ENCODE measurements at places on chromosomes 11 and 22.

DNA sequence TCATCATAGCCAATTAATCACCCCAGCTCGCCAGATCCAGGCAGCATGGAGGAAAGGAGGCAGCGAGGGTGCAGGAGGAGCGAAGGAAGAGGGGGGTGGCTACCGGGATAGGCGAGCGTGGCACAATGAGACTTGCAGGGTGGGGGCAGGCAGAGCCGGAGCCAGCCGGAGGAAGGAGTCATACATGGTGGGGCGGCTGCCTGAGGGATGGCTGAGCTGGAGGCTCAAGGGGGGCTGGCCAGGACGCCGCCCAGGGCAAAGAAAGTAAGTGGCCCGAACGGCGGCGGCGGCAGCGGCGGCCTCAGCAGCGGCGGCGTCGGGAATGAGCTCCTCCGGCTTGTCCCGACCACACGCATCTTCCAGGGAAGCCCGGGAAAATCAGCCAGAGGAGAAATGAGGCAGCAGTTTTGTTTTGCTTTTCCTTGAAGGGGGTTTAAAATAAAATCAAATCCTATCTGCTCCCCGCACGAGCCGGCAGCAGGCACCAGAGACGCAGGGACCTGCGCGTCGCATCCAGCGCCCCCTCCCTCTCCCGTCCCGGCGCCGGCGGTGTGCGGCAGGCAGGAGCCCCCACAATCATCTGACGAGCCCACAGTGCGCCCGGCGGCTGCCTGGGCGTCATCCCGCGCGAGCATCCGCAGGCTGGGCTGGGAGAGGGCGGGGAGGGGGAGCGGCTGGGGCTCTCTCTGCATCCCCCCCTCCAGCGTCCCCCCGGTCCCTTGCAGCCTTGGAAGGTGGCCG lies 263.6 kb downstream of the CTTN start:
- DNase-seq = no peak

- no peak for DNase-seq
Measured at GRCh38 chr22:29385748-29386147, 2.6 kb downstream of the AP1B1 start.

GRCh38 chr11:68432874-68433273 lies 27.7 kb upstream of the PPP6R3 start:
- no peak for DNase-seq

- no peak for DNase-seq
Measured at GRCh38 chr11:69603111-69603836, 37.7 kb upstream of the CCND1 start.

DNA sequence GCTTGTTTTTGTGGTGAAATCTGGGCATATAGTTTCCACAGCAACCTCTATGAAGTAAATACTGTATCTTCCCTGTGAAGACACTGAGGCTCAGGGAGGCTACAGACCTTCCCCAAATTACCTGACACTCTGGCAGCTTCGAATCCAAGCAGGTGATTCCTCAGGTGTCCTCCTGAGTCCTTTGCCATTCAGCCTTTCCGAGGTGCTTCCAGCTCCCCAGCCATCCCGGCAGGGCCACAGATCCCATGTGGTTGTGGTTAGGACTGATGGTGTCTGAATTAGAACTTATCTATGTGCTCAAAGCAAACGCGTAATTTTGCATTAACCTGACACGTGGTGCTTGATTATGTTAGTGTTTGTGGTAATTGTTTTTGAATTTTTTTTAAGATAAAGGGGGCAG lies 785.6 kb downstream of the BRD1 start:
- DNase-seq = peak; percentile 29

GRCh38 chr11:20258376-20258895 lies 98.2 kb upstream of the DBX1 start:
- no peak for DNase-seq

GRCh38 chr11:124612045-124612444 lies 817 bp downstream of the PANX3 start:
- no peak for DNase-seq

- DNase-seq = no peak
Measured at GRCh38 chr11:22337596-22338485, at the start of gene SLC17A6. SLC17A6 (plus strand) TSS chr11:22338381; CDS start chr11:22338534, 153 bp downstream.

- DNase-seq = no peak
Measured at GRCh38 chr11:11427542-11427941, 74.5 kb upstream of the CSNK2A3 start.

- no peak for DNase-seq
Measured at GRCh38 chr11:16605389-16605893, 133.0 kb upstream of the C11orf58 start.

DNA sequence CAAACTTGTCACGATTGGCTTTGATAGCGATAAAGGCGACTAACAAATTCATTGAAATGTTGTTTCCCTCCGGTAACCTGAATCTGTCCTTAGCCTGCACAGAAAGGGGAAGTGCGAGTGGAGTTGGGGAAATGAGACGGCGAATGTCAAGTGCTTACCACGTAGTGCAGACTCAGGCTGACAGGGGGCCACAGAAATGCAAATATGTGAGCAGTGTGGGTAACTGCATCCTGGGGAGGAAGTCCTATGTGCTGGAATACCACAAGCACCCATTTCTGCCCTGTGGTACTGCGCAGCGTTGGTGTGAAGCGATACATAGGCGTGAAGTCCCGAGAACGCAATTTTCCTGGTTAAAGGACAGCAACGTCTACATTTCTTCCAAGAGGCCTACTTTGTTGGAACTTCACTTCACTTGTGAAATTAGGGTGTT lies 869 bp upstream of the EIF4ENIF1 start:
- DNase-seq = peak; percentile 84

- DNase-seq = no peak
Measured at GRCh38 chr11:70604630-70605467, 206.5 kb downstream of the CTTN start.

Data from cardiac septum (tissue), 1 donor.